NCI-H226 (cell line): ENCODE measurements at places on chromosomes 3 and 15.

GRCh38 chr15:66673410-66674322 is 28.4 kb upstream of the SMAD6 start:
- peak; percentile 63 for DNase-seq

DNA sequence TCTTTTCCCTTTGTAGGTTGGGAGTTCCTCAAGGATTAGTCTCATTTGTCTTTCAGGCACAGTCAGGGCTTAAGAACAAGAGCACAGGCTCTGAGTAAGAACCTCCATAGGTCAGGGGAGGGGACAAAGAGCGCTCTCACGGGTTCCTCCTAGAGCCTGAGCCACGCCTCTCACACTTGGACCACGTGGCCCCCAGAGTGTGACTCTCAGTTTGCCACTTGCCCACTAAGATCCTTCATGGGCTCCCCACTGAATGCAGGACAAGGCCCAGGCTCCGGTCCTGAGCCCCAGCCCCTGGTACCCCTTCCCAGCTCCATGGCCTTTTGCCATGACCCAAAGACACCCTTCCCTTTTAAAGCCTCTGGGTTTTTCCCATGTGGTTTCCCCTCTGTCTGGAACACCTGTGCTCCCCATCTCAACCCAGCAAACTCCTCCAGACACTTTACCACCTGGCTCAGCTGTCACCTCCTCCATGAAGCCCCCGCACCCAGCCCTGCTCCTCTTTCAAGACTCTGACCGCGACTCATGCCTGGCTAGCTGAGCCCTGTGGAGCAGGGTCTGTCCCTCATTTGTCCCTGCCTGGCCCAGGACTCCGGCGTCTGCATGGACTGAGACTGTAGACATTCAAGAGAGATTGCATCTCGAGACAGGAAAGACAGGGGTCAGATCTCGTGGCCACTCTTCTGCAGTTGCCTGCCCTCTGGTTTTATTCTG is 32.7 kb downstream of the IQSEC1 start:
- no peak for DNase-seq

GRCh38 chr3:49911611-49912010 is 7.9 kb upstream of the MST1R start:
- DNase-seq, result no peak

- peak; percentile 85 for DNase-seq
Observed at GRCh38 chr3:153052096-153052460, 109.9 kb upstream of the RAP2B start.

GRCh38 chr15:53586799-53587198 is 172.7 kb downstream of the WDR72 start:
- peak; percentile 44 for DNase-seq

DNA sequence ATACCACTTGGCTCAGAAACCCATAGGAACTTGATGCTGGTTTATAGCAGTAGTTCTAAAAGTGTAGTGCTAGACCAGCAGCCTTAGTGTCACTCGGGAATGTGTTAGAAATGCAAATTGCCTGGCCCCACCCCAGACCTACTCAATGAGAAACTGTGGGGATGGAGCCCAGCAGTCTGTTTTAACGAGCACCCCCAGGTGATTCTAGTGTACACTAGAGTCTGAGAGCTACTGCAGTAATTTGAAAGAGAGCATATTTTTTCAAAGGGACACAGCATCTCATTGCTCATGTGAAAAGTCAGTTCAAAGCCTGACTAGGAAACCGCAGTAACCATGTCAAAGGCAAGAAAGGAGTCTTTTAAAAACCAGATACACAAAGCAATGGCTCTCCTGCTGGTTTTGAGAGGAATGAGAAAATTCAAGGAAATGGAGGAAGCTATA is 313.4 kb downstream of the SQOR start:
- no peak for DNase-seq

- no peak for DNase-seq
Observed at GRCh38 chr3:147404800-147405230, 1.5 kb downstream of the ZIC4 start.

GRCh38 chr3:482479-482878 is 285.9 kb downstream of the CHL1 start:
- DNase-seq, result no peak

GRCh38 chr3:154177406-154177805 is 56.2 kb downstream of the ARHGEF26 start:
- no peak for DNase-seq

DNA sequence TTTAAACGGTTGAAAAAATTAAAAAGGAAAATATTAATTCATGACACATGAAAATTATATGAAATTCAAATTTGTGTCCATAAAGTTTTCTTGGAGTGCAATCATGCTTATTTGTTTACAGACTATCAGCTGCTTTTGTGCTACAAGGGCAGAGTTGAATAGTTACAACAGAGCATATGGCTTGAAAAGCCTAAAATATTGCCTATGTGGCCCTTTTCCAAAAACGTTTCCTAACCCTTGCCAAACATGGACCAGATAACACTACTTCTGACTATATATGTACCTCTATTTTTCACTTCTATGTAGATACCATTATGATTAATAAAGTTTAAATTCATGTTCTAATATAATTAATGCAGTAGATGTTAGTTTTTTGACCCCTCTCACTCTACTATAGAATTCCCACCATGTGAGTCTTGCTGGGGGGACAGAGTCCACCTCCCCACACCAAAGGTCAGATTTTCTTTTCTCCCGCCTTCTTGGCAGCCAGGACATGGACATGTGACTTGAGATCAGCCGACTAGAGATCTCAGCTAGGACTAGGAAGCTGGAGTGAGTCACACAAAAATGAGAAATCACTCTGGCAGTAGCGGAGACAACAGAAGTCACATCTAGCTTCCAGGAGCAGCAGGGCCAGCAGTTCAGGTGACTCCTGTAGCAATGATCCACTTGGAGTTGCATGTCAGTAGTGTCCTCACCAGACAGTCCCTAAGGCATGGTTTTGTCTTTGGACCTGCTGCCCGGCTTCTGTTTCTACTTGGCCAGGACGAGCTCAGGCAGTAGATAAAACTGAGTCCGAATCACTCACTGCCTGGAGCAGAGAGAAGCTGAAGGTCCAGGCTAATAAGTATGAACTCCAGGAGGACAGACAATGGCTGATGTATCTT is 22.4 kb downstream of the CIAO2A start:
- peak; percentile 76 for DNase-seq

GRCh38 chr15:67992411-67992810 is 61.7 kb upstream of the PIAS1 start:
- DNase-seq, result no peak

DNA sequence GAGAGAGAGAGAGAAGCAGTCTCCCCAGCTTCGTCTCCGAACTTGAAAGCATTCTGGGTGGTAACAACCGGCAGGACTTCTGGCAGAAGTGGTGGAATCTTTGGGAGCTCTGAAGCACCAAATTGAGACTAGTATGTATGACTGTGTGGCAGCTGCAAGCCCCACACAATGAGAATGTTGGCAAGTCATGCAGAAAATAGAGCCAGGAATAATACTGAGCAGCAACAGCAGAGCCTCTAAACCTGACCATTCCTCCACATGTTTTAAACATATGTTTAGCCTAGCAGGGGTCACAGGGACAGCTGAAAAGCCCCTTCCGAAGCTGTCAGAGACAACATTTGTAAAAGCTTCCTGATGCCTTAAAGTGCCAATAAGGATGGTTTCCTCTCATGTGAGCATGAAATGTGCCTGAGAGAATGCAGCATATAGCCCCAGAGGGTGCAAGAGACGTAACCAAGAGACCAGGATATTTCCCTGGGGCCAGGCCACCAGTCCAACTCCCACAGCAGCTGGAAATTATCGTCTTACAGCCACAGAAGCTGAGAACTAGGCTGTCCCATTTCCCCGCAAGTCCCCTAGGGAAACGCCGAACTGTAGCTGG is 178.6 kb upstream of the CCDC54 start:
- no peak for DNase-seq

DNA sequence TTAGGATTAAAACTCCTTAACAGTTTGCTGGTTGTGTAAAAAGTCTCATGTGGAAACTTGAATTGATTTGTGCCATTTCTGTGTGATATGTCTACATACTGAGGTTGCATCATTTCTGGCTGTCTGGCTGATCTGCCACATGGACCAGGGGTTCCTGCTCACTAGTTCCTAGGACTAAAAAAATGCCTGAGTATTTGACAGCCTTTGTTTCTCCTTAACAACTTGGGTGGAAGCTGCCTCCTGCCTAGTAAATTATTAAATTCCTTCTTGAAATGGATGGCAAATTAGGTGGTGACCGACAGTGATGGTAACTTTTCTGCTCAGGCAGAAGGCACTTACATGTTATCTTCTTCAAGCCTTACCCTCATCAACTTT is 226.9 kb upstream of the MRPL3 start:
- DNase-seq, result no peak

GRCh38 chr15:65033659-65034269 is 4.3 kb upstream of the MTFMT start:
- DNase-seq, result no peak

- DNase-seq, result no peak
Observed at GRCh38 chr3:61573441-61573840, 12.1 kb downstream of the PTPRG start.

GRCh38 chr15:40274350-40275274 is 8.3 kb downstream of the ANKRD63 start:
- DNase-seq, result peak; percentile 22

DNA sequence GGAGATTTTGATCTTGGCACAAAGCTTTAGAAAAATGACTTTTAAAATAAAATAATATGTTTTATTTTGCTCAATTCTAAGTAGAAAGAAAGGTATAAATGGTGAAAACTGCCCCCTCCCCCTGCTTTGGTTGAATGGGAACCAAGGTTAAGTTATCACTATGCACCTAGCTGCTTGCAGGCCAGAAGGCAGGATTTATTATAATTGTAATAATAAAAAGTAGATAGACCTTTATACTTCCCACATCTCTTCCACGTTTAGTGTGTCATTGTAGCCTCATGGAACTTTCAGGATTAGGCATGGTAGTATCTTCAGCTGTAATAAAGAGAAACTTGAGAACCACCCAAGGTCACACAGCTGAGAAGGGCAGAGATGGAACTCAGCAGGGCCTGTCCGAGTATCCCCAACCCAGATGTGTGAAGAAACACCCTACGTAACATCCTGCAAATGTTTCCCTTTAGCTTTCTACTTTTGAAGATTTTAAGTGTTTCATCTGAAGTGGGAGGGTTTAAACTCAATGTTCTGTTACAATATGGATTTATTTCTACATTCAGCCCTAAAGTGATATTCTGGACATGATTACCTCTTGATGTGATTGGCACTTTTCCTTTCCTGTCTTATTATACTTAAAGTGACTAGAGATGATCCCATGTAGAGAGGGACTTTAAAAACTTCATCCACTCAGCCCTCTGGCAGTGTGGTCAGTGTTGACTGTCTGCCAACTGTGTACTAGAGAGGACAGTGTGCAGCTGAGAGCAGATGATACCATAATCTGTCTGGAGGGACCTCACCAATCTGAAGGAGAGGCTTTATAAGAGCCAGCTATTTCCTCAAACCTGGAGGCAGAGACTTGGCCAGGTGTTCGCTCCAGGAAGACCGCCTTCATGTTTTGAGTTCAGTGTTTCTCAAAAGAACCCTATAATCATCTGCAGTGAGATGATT is 282.5 kb upstream of the TRIM42 start:
- DNase-seq, result no peak

- no peak for DNase-seq
Observed at GRCh38 chr15:66840615-66841390, 138.8 kb downstream of the SMAD6 start.

- no peak for DNase-seq
Observed at GRCh38 chr15:96544162-96544756, 213.8 kb downstream of the NR2F2 start.

- DNase-seq, result no peak
Observed at GRCh38 chr3:56957522-56957921, 102.9 kb upstream of the SPATA12 start.

- DNase-seq, result no peak
Observed at GRCh38 chr3:135641761-135642160, 323.8 kb upstream of the PPP2R3A start.

GRCh38 chr3:15360788-15361493 is 28.6 kb upstream of the SH3BP5 start:
- DNase-seq, result no peak

GRCh38 chr15:82239685-82240391 is 22.7 kb downstream of the EFL1 start:
- no peak for DNase-seq

DNA sequence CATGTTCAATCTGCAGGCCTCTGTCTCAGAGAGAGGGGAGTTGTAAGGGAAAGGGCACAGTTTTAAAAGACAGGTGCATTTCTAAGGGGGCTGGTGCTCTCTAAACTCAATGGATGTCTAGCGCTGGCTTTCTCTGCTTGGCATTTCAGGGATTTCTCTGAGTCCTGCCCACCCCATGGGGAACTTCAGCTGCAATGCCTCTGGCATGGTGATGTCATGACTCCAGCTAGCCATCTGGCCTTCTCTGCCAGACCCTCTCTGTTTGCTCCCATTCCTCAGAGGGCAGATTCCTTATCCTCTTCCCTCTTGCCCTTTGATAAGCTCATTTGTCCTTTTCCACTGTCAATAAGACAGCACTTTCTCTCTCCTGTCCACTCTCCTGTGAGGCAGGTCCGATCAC is 40.8 kb downstream of the RPLP1 start:
- no peak for DNase-seq

- no peak for DNase-seq
Observed at GRCh38 chr15:40850576-40851112, 6.8 kb downstream of the SPINT1 start.

DNA sequence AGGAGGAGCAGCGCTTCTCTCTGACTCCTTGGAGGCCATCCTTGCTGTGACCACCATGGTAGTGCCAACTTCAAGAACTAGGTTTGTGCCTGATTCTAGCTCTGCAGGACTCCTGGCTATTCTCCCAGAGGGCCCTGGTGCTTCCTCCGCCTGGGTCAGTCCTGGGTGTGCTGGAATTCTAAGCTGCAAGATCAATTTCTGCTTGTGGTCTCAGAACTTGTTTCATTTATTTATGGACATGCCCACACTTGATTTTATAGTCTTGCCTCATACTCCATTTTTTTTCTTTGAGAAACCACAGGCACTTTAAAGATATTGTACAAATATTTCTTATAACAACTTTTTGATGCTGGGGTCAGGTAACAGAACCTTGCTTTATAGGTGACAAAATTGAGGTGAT is 87.6 kb downstream of the PDCD6IP start:
- DNase-seq, result no peak

DNA sequence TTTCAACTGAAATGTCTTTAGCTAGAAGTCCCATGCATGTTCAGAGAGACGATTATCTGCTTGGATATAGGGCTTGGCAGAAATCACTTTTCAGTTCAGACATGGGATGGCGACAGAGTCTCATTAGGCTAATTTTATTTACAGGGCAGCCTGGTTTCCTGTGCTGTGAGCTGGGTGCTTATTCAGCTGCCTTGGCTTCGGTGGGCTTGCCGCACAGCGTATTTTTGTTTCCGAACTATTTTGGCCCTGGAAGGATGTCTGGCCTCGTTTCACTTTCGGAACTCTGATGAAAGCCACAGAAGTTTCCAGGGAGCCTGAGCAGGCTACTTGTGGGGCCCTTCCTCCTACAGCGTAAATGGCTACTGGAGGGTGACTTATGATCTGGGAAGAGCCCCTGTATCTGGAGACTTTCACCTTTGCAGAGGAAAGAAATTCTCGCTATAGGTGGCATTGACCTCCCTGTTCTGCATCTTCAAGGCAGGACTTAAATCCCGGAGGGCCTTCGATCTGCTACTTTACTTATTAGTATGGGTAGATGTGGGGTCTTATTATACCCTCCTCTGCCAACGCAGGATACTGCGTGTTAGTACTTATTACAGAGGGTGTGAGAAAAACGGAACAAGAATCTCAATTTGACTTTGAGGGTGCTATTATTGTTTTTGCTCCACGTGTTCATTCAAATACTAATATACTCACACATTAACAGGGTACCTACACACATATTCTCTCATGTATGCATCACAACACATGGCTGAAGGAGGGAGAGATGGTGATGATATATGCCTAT is 364.0 kb upstream of the RBMS3 start:
- DNase-seq, result peak; percentile 29

GRCh38 chr3:133938770-133939462 is 43.2 kb upstream of the RAB6B start:
- DNase-seq, result peak; percentile 54
